ENCODE measurements at places on chromosomes 2 and 18. TPM values are rescaled to one million over a fixed set of nuclear protein-coding genes. Genes with fewer than 3 reads are reported as not detected.

- H3K4me3 ChIP-seq = no peak overlapping the region
- peaks cover 26% of the 10 kb centered on the region for H3K4me1 ChIP-seq
- no peaks in the 10 kb centered on the region for H3K36me3 ChIP-seq
- no peak for DNase-seq
These were observed 27.2 kb downstream of the RTP5 start for GRCh38 chr2:241896746-241897201.

- no peak overlapping the region for H3K27ac ChIP-seq
- no peak for DNase-seq
- no peak overlapping the region for H3K4me3 ChIP-seq
- H3K4me1 ChIP-seq = no peaks in the 10 kb centered on the region
- H3K27me3 ChIP-seq = no peaks in the 10 kb centered on the region
These were observed 15.3 kb upstream of the PTPN4 start for GRCh38 chr2:119744335-119744939.

GRCh38 chr18:63684718-63685117 is 18.0 kb upstream of the SERPINB11 start:
- no peaks in the 10 kb centered on the region for H3K4me1 ChIP-seq
- no peak for DNase-seq
- no peaks in the 10 kb centered on the region for H3K36me3 ChIP-seq
- H3K27ac ChIP-seq = no peak overlapping the region
- H3K4me3 ChIP-seq = no peak overlapping the region

The INHBB gene
- total RNA-seq = 55.4 TPM

GRCh38 chr2:68127358-68128242 is 30.1 kb upstream of the PNO1 start:
- H3K27ac ChIP-seq = no peak overlapping the region
- DNase-seq = no peak
- no peaks in the 10 kb centered on the region for H3K4me1 ChIP-seq
- H3K36me3 ChIP-seq = no peaks in the 10 kb centered on the region
- H3K4me3 ChIP-seq = no peak overlapping the region

DNA sequence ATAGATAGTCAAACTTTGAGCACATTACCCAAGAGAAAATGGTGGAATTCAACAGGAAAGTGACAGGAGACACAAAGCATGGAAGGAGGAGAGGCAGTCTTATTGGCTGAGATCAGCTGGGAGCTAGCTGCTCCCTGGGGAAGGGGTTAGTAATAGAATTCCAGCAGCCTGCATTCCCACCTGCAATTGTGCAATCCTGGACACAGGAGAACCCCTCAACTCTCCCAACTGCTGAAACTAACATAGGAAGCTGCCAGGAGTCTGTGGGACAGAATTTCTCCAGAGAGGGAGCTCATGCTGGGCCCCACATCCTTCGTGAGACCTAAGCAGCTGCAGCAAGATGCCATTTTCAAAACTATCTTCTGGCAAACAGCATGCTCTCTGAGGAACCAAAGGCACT is 69.8 kb upstream of the ACVR1C start:
- no peak overlapping the region for H3K4me3 ChIP-seq
- H3K27me3 ChIP-seq = no peaks in the 10 kb centered on the region
- H3K27ac ChIP-seq = no peak overlapping the region
- H3K4me1 ChIP-seq = no peaks in the 10 kb centered on the region

DNA sequence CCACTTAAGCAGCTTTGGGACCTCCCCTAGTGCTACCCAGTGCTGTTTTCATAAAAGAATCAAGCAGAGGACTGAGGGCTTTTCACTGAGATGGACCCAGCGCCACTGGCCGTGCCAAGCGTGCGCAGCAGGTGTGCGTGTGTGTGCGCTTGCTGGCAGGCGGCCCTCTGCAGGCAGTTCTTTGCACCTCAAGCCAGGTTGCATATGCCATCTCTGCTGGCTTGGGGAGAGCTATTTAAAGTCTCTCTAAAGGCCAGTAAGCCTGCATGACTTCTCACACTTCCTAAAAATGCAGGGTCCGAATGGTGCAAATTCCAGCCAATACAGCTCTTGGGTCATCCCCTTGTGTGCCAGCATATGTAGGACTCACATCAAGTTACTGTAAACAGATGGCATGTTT is 255.5 kb downstream of the RNF152 start:
- peaks cover 9% of the 10 kb centered on the region for H3K4me1 ChIP-seq
- no peaks in the 10 kb centered on the region for H3K36me3 ChIP-seq
- no peak overlapping the region for H3K27ac ChIP-seq
- H3K4me3 ChIP-seq = no peak overlapping the region
- DNase-seq = no peak

The RNF25 gene
- 26.0 TPM for total RNA-seq

DNA sequence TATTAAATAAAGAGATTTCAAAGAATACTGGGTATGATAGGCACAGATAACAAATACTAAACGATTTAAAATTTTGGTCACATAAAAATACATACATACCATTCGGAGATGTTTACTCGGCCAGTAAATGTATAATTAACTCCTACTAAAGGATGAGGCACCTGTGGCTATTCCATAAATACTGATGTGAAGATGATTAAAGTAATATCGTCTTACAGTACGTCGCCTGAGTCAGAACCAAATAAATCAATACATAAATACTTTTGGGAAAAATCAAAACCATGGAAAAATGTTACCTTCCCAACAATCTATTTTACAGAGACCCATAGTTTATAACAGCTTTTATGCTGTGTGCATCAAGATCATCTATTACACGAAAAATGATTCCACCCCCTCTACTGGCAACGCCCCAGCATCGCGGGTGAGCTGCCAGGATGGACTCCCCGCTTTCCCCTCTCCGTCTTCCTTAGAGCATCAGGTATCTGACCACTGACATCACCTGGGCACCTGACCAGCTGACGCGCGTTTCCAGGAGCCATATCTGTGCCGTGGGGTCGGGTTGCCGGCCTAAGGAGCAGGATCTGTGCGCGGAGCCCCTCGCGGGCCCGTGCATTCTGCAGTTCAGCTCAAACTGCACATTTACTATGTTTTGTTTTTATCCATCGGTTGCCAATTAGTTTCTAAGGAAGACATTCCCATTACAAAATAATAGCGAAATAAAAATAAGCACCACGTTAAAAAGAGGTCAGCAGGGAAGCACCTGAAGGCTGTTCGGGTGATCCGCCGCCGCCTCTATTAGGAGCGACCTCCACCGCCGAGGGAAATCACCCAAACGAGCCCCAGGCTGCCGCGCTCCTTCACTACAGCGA is 901 bp downstream of the ICA1L start:
- peak; percentile 82 for DNase-seq
- no peaks in the 10 kb centered on the region for H3K27me3 ChIP-seq
- peak overlapping the region; percentile 93 for H3K27ac ChIP-seq
- no peaks in the 10 kb centered on the region for H3K36me3 ChIP-seq

The EPAS1 gene
- 158 TPM for total RNA-seq

The PASK gene
- total RNA-seq = 57.6 TPM

DNA sequence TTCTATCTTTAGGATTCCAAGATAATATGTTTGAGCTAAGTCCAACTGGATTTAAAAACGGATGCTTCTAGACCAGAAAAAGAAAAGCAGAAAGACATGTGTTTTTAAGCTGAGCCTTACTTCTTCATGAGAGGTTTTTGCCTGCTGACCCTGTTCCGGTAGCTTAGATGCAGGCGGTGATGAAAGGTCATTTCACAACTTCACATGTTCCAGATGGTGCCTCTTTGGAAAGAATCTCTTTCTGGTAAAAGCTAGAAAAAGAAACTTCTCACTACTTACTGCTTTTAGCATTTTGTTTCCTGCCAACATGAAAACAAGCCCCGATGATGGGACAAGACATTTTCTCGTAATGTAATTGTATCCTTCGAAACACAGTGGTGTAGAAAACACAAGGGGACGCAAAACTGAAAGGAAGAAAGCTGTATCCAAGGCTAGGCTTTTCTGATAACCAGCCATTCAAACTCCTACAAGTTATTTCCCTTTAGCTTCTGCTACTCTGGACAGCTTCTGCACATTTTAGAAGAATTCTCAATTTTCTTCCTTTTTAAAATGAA is 407.3 kb upstream of the LYPD1 start:
- H3K36me3 ChIP-seq = no peaks in the 10 kb centered on the region
- no peaks in the 10 kb centered on the region for H3K27me3 ChIP-seq
- no peak for DNase-seq
- H3K4me1 ChIP-seq = no peaks in the 10 kb centered on the region

The SLC9A4 gene
- 0.81 TPM for total RNA-seq

- DNase-seq = peak; percentile 41
- H3K4me3 ChIP-seq = no peak overlapping the region
- H3K36me3 ChIP-seq = no peaks in the 10 kb centered on the region
- H3K27ac ChIP-seq = peak overlapping the region; percentile 90
- peaks cover 30% of the 10 kb centered on the region for H3K4me1 ChIP-seq
- no peaks in the 10 kb centered on the region for H3K27me3 ChIP-seq
These were observed 3.1 kb downstream of the GYPC start for GRCh38 chr2:126658905-126659561.

DNA sequence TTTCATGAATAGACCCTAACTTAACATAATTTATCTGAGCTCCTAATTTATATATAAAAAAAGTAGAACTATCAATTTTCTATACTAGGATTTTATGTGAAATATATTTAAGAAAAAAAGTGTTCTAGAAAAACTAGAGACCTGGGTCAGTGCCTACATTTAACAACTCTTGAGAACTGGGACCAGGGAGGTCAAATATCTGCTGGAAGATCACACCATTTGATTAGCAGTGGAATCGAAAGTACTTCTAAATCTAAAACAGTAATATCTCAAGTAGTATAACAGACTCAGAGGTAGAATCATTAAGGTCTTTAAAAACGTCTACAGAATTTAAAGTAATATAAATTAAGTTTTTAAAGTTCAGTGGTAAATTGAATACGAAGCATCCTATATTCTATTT is 34.6 kb downstream of the PPP3R1 start:
- H3K4me3 ChIP-seq = no peak overlapping the region
- DNase-seq = no peak
- no peaks in the 10 kb centered on the region for H3K36me3 ChIP-seq
- H3K4me1 ChIP-seq = no peaks in the 10 kb centered on the region

- no peaks in the 10 kb centered on the region for H3K27me3 ChIP-seq
- DNase-seq = no peak
- no peak overlapping the region for H3K27ac ChIP-seq
- H3K36me3 ChIP-seq = no peaks in the 10 kb centered on the region
- H3K4me3 ChIP-seq = no peak overlapping the region
- H3K4me1 ChIP-seq = peaks cover 7% of the 10 kb centered on the region
These were observed 69.4 kb downstream of the RHOB start for GRCh38 chr2:20516291-20516645.

DNA sequence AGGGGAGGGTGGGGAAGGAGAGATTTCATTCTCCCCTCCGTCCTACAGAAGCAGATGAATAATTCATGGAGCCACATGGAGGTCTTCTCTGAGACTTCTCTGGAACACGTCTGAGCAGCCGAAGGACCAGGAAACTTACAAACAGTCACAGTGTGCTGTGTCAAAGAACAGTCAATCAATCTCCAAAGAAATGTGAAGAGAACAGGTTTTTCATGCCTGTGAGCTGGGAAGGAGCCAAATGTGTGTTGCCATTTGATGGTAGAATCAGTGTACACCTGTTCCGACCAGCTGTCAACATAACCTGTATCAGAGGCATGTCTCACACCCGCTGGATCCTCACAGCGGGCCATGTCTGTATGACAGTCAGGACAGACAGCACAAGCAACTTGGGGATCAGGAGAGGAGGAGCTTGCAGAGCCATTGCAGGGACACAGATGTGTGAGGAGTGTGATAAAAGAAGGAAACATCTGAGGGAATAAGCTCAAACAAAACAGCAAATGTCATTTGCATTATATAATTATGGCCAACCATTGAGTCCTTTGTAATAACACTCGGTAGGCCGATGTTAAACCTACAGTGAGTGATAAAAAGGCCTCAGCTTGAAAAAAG is 298.5 kb downstream of the EN1 start:
- no peaks in the 10 kb centered on the region for H3K36me3 ChIP-seq
- no peaks in the 10 kb centered on the region for H3K4me1 ChIP-seq
- no peak overlapping the region for H3K27ac ChIP-seq
- no peaks in the 10 kb centered on the region for H3K27me3 ChIP-seq
- no peak for DNase-seq

GRCh38 chr2:11073251-11073650 is 82.0 kb upstream of the SLC66A3 start:
- no peak overlapping the region for H3K27ac ChIP-seq
- peak; percentile 66 for DNase-seq
- H3K27me3 ChIP-seq = no peaks in the 10 kb centered on the region
- no peaks in the 10 kb centered on the region for H3K4me1 ChIP-seq
- H3K36me3 ChIP-seq = no peaks in the 10 kb centered on the region
- H3K4me3 ChIP-seq = no peak overlapping the region

DNA sequence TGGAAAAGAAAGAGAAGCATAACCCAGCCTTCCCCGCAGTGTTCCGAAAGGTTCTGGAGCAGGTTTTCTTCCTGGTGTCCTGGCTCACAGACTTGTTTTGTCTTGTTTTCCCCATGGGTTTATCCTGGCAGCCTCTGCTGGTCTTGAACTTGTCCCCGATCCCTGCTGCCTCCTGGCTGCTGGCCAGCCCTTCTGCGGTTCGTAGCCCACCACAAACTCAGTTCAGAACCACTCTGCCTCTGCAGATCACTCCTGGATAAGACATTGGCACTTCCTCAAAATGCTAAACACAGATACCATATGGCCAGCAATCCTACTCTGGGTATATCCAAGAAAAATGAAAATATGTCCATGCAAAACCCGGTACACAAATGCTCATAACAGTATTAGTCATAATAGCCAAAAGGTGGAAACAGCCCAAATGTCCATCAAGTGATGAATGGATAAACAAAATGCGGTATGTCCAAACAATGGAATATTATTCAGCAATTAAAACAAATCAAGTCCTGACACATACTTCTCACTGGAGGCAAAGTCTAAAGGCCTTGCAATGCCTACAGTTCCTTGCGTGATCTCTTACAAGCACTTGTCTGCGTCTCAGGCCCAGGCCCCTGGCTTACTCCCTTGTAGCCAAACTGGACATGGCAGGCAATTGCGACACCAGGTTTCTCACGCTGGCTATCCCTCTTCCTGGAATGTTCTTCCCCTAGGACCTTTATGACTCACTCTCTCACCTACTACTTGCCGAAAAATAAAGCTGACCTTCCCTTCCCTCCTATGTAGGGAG is 28.0 kb upstream of the ARHGEF4 start:
- H3K27me3 ChIP-seq = no peaks in the 10 kb centered on the region
- H3K27ac ChIP-seq = no peak overlapping the region
- H3K36me3 ChIP-seq = no peaks in the 10 kb centered on the region
- no peak overlapping the region for H3K4me3 ChIP-seq

GRCh38 chr18:9106094-9106493 is 3.6 kb downstream of the NDUFV2 start:
- DNase-seq = no peak
- no peaks in the 10 kb centered on the region for H3K27me3 ChIP-seq
- H3K4me1 ChIP-seq = peaks cover 47% of the 10 kb centered on the region
- no peaks in the 10 kb centered on the region for H3K36me3 ChIP-seq

DNA sequence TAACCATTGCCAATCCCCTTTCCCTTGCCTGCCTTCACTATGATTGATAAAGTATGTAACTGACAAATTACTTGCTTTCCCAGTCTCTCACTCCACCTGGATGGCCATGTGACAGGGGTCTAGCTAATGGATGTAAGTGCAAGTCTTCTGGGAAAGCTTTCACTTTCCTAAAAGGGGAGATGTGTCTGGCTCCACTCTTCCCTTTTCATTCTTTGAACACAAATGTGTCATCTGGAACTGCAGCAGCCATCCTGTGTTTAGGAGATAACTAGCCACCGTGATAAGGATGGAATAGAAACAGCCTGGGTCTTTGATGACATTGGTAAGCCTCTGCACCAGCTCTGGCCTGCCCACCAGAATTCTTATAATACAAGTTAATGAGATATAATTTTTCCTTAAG is 38.2 kb downstream of the SNRPD1 start:
- H3K36me3 ChIP-seq = no peaks in the 10 kb centered on the region
- no peaks in the 10 kb centered on the region for H3K4me1 ChIP-seq
- no peak overlapping the region for H3K27ac ChIP-seq
- H3K4me3 ChIP-seq = no peak overlapping the region

Data from testis (tissue), 5 donors.